ENCODE measurements at places on chromosomes 4 and X. TPM values are rescaled to one million over a fixed set of nuclear protein-coding genes. Genes with fewer than 3 reads are reported as not detected.

- H3K36me3 ChIP-seq = no peaks in the 10 kb centered on the region
- H3K27me3 ChIP-seq = no peaks in the 10 kb centered on the region
- no peaks in the 10 kb centered on the region for H3K4me1 ChIP-seq
- no peak overlapping the region for H3K4me3 ChIP-seq
- no peak for DNase-seq
Measured at GRCh38 chrX:5054852-5055251, 1173.8 kb downstream of the NLGN4X start.

DNA sequence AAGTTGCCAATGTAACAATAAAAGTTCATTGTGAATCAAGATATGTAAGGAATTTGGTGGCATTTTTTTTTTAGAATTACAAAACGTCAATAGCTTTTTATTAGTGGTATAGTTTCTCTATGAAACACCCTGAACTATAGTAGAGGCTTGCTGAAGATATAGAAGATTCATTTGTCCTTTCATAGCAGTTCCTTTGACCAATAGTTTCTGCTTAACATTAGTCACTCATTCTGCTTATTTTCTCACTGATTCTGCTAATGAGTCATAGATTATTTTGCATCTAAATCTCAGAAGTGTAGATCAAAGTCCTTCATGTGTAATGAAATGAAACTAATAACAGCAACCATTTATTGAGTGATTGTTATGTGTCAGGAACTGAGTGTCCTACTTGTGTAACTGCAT is 205.0 kb upstream of the TET2 start:
- no peak overlapping the region for H3K27ac ChIP-seq
- no peaks in the 10 kb centered on the region for H3K4me1 ChIP-seq
- no peaks in the 10 kb centered on the region for H3K36me3 ChIP-seq
- no peak overlapping the region for H3K4me3 ChIP-seq
- DNase-seq = no peak
- peaks cover 1% of the 10 kb centered on the region for H3K27me3 ChIP-seq

DNA sequence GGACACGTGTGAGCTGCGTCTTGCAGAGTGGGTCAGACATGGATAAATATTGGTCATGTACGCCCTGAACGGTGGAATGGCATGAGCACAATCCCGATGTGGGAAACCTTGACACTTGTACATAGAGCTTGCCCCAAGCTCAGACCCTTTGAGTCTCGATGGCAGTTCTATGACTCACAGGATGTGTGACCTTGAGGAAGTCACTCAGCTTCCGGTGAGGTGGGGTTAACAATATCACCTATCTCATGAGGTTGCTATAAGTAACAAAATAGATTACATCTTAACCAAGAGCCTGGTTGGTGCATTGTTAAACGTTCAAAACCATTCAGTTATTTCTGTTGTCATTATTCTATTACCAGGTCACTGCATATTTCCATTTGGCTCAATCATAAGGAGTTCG is 109.1 kb upstream of the TBL1X start:
- DNase-seq = no peak
- H3K4me1 ChIP-seq = peaks cover 29% of the 10 kb centered on the region
- H3K36me3 ChIP-seq = no peaks in the 10 kb centered on the region

DNA sequence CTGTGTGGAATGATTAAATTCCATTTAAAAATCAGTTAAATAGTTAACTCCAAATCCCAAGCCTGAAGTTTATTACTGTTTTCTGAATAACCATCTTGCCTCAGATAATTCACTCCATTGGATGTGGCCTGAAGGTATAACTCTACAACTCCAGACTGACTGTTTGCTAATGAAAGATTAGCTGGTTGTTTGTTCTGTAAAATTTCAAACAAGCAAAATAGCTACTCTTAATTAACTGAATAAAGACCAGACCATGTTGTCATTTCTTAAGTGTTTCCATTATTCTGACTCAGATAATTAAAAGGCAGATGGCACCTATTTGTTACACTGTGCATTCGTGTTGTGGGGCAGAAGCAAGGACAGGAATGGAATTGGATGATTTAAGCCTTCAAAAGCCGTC is 78.5 kb upstream of the DDIT4L start:
- H3K27ac ChIP-seq = no peak overlapping the region
- H3K4me1 ChIP-seq = no peaks in the 10 kb centered on the region
- no peak for DNase-seq
- H3K27me3 ChIP-seq = peaks cover 1% of the 10 kb centered on the region
- no peak overlapping the region for H3K4me3 ChIP-seq

DNA sequence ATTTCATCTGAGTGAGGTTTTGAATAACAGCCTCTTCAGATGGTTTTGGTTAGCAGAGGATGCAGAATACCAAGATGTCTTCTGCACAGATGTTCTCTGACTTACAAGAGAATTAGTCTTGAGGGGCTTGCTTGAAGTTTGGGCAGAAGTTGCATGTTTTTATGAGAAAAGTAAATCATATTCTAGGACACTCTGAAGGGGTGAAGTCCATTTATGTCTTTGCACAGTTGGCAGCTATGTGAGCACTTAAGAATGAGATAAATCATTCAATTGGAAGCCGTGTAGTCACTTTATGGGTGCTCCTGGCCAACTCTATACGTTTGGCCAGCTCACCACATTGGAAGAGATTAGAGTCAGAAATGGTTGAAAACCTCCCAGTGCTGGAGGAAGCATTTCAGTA is 252.7 kb upstream of the KCNIP4 start:
- H3K36me3 ChIP-seq = no peaks in the 10 kb centered on the region
- H3K4me1 ChIP-seq = no peaks in the 10 kb centered on the region
- no peak for DNase-seq
- H3K27me3 ChIP-seq = no peaks in the 10 kb centered on the region
- H3K27ac ChIP-seq = no peak overlapping the region

DNA sequence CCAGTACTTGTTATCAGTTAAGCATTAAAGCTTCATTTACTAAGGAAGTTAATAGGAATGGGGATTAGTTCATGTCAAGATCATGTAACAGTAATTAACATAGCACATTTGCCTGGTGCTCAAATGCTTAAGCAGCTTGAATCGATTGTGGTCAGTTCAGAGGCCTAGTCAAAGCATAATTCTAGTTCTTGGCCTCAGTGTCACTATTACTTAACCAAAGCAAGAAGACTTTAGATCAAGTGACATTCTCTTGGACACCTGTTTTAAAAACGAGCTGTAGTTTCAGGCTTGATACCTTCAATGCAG is 115.2 kb upstream of the BMPR1B start:
- H3K27ac ChIP-seq = peak overlapping the region; percentile 87
- no peak for DNase-seq
- peak overlapping the region; percentile 59 for H3K4me3 ChIP-seq
- H3K27me3 ChIP-seq = no peaks in the 10 kb centered on the region
- peaks cover 55% of the 10 kb centered on the region for H3K36me3 ChIP-seq
- H3K4me1 ChIP-seq = peaks cover 46% of the 10 kb centered on the region

DNA sequence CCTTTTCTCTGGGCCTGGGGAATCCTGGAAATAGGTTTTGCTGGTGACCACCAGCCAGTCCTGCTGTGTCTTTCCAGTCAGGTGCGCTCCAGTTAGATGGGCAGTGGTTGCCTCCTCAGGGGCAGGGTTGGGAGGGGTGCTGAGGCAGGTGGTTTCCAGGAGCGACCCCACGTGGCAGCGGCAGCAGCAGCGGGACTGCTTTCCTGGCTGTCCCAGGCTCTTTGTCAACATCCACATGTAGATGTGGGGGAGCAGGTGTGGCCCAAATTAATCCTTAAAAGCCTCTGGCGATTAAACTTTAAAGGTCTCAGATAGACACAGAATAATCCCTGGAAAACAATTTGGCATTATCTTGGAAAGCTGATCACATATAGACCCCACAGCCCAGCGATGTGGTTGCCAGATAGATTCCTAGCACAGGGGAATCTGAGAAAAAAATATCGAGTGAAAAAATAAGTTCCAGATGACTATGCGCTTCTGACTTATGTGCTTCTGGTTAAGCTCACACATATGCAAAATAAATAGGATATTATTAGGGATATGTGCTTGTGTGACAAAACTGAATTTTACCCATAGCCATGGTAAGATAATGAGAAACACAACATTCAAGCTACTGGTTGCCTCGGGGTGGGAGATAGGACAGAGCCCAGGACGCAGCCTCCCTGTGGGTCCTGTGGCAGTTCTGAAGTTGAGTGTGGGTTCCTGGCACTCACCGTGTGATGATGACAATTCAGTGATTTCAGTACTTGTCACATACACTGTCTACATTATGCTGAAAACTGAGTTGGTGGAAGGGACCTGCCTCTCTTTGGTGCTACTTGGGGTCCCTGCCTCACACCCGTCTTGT is 336.4 kb downstream of the ARHGAP10 start:
- H3K27ac ChIP-seq = no peak overlapping the region
- H3K4me1 ChIP-seq = peaks cover 20% of the 10 kb centered on the region
- peaks cover 2% of the 10 kb centered on the region for H3K27me3 ChIP-seq
- H3K4me3 ChIP-seq = no peak overlapping the region
- DNase-seq = no peak

DNA sequence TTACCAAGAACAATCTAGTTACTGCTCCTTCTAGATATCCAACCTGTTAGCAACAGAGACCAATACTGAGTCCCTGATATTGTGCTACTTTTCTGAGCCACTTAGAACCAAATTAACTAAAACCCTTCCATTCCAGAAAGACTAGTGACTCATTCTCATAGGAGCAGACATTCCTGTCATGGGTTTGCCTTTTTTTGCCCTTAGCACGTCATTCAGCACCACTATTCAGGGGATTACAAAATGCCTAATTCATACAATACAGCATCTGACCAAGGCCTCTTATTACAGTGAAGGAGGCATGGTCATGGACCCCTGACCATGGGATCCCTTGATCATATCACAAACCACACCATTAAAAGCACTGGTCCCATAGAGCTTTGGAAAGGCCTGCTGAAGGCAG is 123.8 kb upstream of the CXCL13 start:
- H3K36me3 ChIP-seq = no peaks in the 10 kb centered on the region
- DNase-seq = peak; percentile 25
- peaks cover 4% of the 10 kb centered on the region for H3K27me3 ChIP-seq
- no peak overlapping the region for H3K4me3 ChIP-seq
- no peak overlapping the region for H3K27ac ChIP-seq
- H3K4me1 ChIP-seq = no peaks in the 10 kb centered on the region

GRCh38 chrX:7545564-7545963 is 297.4 kb upstream of the VCX start:
- no peaks in the 10 kb centered on the region for H3K36me3 ChIP-seq
- no peaks in the 10 kb centered on the region for H3K4me1 ChIP-seq
- H3K27me3 ChIP-seq = no peaks in the 10 kb centered on the region
- H3K27ac ChIP-seq = no peak overlapping the region
- no peak for DNase-seq
- H3K4me3 ChIP-seq = no peak overlapping the region

DNA sequence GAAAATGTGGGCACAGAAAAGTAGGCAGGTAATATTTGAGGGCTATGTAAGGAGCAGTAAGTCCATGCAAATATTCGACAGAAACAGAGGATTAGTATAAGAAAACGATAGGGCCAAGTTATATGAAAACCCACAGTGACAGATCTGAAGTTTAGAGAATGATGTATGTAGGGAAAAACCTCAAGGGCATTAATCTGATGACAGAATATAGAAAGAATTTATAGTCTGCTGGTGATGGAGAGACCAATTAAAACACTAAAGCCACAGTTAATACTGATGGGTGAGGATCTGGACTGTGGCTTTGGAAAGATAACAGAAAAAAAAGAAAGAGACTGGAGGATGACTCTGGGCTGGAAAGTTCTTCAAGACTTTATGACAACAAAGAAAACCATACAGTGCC is 169.7 kb downstream of the PALLD start:
- H3K4me3 ChIP-seq = peak overlapping the region; percentile 15
- DNase-seq = peak; percentile 76
- H3K27ac ChIP-seq = peak overlapping the region; percentile 1
- H3K4me1 ChIP-seq = peaks cover 41% of the 10 kb centered on the region

- DNase-seq = peak; percentile 68
- H3K4me1 ChIP-seq = peaks cover 91% of the 10 kb centered on the region
- peaks cover 5% of the 10 kb centered on the region for H3K36me3 ChIP-seq
- H3K27ac ChIP-seq = peak overlapping the region; percentile 94
Measured at GRCh38 chr4:73705056-73705432, 35.3 kb upstream of the CXCL8 start.

- H3K27me3 ChIP-seq = no peaks in the 10 kb centered on the region
- H3K27ac ChIP-seq = no peak overlapping the region
- H3K36me3 ChIP-seq = no peaks in the 10 kb centered on the region
- no peaks in the 10 kb centered on the region for H3K4me1 ChIP-seq
Measured at GRCh38 chrX:132961511-132961910, 3.1 kb upstream of the HS6ST2 start.

DNA sequence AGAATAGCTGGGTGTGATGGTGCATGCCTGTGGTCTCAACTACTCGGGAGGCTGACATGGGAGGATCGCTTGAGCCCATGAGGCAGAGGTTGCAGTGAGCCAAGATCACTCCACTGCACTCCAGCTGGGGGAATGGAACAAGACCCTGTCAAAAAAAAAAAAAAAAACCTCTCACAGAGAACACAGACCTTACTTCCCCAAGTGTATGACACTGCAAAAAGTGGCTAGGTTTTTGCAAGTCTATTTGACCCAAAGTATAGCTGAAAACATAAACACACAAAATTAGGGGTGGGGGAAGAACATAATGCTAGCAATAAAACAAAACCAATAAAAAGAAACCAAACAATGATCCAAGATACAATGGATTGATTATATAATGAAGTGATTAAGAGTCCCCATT is 6.7 kb downstream of the LAMP2 start:
- no peaks in the 10 kb centered on the region for H3K36me3 ChIP-seq
- DNase-seq = no peak

DNA sequence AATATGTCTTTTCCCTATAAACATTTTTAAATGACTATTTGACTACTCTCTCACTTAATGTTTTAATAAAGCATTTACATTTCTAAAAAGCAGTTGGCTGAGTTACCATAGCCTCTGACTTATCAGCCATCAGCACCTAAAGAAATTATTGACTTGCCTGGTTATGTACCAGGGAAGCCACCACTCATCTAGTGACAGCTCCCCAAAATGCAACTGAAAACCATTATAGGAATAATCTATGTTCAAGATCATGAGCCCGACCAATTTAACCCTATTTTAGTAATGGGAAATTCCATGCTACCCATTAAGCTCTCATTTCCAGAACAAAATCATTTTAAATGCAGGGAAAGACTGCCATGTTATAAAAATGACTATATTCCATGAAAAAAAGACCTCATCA is 34.4 kb downstream of the HDX start:
- no peaks in the 10 kb centered on the region for H3K27me3 ChIP-seq
- no peak for DNase-seq
- no peak overlapping the region for H3K4me3 ChIP-seq
- H3K36me3 ChIP-seq = peaks cover 5% of the 10 kb centered on the region

DNA sequence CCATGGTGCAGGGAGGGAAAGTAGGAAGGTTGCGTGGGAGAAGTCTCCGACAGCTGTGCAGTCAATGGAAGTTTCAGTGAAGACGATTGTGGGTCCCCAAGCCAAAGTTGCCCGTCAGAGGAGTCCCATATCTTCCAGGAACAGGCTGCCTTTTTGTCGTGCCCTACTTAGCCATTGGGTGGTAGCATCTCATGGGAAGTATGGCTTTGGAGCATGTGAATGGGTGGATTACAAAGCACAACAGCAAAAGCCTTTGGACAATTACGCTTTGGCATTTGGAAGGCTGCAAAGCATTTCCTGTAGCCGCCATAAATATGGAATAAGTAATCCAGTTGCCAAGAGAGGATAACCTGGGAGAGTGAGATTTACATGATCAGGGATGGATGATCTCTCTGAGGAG is 300.7 kb upstream of the BOD1L1 start:
- DNase-seq = no peak
- H3K36me3 ChIP-seq = peaks cover 16% of the 10 kb centered on the region
- H3K4me3 ChIP-seq = no peak overlapping the region

GRCh38 chrX:107686792-107687191 is 58.5 kb downstream of the PRPS1 start:
- no peak overlapping the region for H3K4me3 ChIP-seq
- peaks cover 14% of the 10 kb centered on the region for H3K27me3 ChIP-seq
- no peaks in the 10 kb centered on the region for H3K4me1 ChIP-seq
- H3K36me3 ChIP-seq = no peaks in the 10 kb centered on the region
- no peak overlapping the region for H3K27ac ChIP-seq

The ARHGAP36 gene
- not detected for total RNA-seq

The CLCN5 gene
- 1.7 TPM for total RNA-seq

The ARL13A gene
- total RNA-seq = not detected

The SPANXD gene
- not detected for total RNA-seq

Data from HFFc6 (cell line).